ENCODE measurements at places on chromosomes 16 and 17.
A peak's percentile ranks its signal among the peaks of the same experiment; 100 is the strongest.

GRCh38 chr17:49093131-49093530 is 39.4 kb upstream of the B4GALNT2 start:
- no peak for DNase-seq

- no peak for DNase-seq
Observed at GRCh38 chr16:73610605-73611156, 562.8 kb upstream of the ZFHX3 start.

DNA sequence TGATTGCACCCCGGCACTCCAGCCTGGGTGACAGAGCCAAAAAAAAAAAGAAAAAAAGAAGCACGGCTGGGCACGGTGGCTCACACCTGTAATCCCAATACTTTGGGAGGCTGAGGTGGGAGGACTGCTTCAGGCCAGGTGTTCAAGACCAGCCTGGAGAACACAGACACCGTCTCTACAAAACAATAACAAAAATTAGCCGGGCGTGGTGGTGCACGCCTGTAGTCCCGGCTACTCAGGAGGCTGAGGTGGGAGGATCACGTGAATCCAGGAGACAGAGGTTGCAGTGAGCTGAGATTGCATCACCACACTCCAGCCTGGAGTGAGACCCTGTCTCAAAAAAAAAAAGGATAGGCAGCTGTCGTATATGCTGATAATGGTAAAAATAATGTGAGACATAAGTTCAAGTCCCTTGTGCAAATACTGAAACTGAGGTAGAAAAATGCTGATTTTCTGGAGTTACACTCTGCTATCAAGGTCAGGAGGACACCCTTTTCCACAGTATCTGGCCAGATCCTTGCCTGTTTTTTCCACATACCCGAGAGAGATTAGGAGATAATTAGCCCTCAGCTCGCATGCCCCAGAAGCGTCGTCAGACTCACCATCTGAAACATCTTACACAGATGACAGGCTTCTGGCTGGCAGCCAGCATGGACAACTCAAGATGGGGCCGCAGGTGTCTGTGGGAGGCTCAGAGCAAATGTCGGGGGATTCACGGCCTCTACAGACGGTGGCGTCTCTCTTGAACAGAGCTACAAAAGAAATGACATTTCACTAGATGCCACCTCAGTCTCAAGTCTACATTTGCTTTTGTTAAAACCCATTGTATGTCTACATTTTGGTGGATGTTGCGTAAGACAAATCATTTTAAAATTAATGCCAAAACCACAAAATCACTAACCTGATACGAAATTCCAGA is 36.8 kb downstream of the WDR45B start:
- DNase-seq, result no peak

- no peak for DNase-seq
Observed at GRCh38 chr17:27430882-27431491, 25.3 kb upstream of the KSR1 start.

DNA sequence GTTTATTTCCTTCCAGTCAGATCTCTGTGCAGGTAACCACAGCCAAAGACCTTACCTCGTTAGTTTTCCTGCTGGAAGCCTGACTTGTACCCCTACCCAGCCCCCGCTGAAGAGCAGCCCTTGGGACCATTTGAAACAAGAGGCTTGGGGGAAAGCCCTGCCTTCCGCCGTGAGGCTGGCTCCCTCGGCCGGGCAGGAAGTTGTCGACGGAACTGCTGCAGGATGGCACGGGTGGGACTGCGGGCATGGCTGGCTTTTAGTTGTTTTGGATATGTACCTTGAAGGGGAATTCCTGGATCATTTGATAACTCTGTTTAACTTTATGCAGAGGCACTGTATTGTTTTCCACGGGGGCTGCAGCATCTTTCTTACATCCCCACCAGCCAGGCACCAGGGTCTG is 49.0 kb upstream of the ENDOV start:
- DNase-seq, result no peak

DNA sequence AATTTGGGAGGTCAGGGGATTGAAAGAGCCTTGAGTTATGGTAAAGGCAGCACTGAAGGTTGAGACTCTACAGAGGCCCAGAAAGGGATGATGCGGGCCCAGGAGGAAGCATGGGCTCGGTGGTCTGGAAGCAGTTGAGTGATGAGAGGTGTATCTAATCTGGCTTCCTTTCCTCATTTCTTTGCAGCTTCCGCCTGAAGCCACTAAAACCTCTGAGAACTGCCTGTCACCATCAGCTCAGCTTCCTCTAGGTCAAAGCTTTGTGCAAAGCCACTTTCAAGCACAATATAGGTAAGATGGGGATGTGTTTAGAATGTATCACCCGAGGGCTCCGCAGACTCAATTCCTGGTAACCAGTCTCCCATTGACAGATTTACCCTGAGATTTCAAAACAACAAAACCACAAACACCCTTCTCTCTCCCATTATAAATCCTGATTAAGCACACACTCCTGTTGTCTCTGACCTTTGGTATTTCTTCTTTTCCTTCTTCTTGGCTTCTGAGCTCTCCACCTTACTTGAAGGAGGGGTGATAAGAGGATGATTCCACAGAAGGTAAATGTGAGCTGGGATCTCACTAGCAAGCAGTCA is 21.2 kb downstream of the USP43 start:
- no peak for DNase-seq

DNA sequence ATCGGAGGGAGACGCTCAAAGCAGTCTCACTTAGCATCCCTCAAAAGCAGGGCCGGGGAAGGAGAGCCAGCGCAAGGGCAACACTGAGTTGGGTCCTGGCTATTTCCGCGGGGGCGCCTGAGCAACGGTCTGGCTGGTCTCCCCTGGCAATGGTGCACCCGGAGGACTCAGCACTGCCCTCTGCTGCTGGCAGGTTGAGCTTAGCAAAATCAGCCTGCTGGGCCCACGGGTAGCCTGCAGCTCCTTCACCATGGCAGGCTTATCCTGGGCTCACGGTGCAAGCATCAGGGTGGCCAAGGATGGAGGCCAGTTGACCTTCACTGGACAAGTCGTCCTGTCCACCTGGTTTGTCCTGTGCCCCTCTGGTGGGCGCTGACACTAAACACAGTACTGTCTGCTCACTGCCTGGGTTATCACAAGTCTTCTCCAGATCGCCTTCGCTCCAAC is 14.4 kb upstream of the ALDH3A1 start:
- peak; percentile 84 for DNase-seq

GRCh38 chr16:21190599-21190998 is 20.8 kb downstream of the ZP2 start:
- DNase-seq, result no peak
